ENCODE measurements at places on chromosomes 3 and 15.

- DNase-seq, result no peak
Measured at GRCh38 chr3:76028774-76029173, 243.4 kb upstream of the ZNF717 start.

DNA sequence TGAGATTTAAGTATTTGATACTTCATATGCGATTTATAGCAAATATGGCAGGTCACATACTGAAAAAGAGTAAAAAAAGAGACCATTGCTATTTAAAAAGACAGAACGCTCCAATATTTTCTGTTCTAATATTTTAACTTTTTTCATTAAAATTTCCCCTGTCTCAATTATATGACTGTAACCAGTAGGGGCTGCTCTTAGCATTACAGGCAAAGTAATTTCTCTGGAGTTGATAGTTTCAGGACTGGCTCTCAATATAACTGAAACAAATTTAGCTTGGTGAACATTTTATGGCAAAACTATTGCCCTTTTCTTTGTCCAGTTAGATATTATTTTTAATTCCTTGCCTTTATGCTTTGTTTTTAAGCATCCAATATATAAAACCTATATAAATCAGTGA, 286.3 kb upstream of the ROBO2 start:
- DNase-seq, result peak; percentile 38

DNA sequence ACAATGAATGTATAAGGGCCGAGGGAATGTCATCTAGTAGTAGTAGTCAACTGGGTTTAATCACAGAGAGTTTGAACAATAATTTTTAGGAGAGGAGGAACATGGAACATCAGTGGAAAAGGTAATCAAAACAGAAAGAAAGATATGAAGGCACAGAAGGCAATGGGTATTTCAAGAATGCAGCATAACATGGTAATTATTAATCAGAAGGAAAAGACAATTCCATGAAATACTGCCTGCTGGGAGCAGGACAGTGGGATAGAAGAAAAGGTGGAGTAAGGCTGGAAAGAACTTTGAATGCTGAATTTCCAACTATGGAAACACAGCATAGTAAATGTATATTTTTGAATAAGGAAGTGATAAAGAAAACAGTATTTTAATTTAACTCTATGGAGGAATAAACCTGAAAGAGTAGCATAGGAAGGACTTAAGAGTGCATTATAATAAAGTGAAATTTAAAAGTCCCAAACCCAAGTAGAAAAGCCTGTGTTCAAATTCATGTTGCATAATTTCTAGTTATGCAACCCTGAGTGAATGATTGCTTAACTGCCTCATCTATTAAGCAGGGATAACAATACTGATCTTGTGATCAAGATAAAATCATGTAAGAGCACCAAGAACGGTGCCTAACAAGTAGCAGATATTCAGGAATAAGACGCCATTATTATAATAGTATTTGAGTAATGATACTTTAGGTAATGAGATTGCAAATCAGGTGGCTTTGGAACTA, 357.7 kb downstream of the TBC1D5 start:
- no peak for DNase-seq

- peak; percentile 3 for DNase-seq
Measured at GRCh38 chr3:49716169-49716568, 3.3 kb downstream of the AMIGO3 start.

DNA sequence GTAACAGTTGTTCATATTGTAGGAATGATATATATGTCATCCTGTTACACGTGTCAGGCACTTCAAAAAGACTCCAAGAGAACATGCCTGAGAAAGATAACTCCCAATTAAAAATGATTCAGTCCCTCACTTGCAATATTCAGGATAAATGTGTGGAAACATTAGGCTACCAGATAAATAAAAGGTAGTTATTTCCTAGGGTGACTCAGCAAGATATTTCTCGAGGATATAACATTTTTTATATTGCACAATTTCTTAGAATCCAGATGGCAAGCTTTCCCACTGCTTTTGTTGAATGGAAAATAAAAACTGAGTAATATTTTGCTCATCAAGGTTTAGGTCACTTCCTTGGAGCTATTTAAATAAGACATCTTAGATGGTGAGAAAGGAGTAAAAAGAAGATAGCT, 181.4 kb downstream of the GAP43 start:
- DNase-seq, result no peak

GRCh38 chr3:42569593-42570142, 12.1 kb downstream of the SEC22C start:
- DNase-seq, result no peak

DNA sequence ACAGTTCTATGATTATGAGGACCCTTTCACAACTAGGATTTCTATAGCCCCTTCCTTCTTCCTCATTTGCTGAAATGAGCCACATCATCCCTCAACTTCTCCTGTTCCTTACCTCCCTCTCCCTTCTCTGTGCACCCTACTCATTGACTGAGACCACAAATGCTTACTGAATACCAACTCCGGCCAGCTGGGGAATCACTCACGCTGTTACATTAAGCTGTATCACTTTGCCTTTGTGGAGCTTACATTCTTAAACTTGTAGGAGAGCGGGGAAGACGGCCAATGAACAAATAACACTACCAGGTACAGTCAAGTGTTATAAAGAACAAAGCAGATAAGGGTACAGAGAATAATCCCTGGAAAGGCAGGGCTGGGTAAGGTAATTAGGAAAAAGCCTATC, 5.7 kb downstream of the SUCLG2 start:
- DNase-seq, result peak; percentile 35

- DNase-seq, result no peak
Measured at GRCh38 chr3:100765437-100765975, 56.2 kb downstream of the TFG start.

- no peak for DNase-seq
Measured at GRCh38 chr3:9222956-9223639, 26.3 kb downstream of the SRGAP3 start.

DNA sequence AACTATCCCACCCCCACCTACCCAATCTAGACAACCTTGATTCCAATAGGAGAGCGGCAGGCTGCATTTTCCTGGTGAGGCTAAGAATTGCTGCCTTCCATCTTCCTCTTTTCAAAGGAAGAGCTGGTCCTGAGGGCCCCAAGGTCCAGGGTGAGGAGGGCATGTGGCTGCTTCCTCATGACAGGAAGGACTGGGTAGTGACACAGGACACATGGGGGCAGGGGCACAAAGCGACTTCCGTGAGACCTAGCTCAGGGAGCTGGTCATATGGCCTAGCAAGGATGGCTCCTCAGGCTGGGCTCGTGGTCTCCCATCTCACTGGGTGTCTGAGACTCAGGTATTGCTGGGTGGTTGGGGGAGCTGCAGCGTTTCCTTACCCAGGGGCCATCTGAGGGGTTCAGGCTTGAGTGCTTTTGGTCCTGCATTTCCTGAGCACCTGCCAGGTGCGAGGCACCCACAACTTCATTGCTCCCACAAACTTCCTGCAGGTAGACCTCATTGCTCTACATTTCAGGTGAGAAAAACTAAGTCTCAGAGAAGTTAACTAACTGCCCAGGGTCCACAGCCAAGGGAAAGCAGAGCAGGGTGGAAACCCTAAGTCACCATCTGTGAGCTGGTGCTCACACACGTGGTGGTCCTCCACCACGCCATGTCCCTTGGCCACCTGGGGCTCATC, 160.0 kb upstream of the TLE3 start:
- DNase-seq, result no peak

- DNase-seq, result no peak
Measured at GRCh38 chr15:98416222-98416855, 232.0 kb upstream of the IGF1R start.

- peak; percentile 64 for DNase-seq
Measured at GRCh38 chr3:16069149-16069922, 105.1 kb upstream of the GALNT15 start.

- DNase-seq, result peak; percentile 5
Measured at GRCh38 chr3:130843441-130843840, 50.4 kb upstream of the ATP2C1 start.

- DNase-seq, result no peak
Measured at GRCh38 chr15:55638764-55639163, 50.6 kb upstream of the PYGO1 start.

DNA sequence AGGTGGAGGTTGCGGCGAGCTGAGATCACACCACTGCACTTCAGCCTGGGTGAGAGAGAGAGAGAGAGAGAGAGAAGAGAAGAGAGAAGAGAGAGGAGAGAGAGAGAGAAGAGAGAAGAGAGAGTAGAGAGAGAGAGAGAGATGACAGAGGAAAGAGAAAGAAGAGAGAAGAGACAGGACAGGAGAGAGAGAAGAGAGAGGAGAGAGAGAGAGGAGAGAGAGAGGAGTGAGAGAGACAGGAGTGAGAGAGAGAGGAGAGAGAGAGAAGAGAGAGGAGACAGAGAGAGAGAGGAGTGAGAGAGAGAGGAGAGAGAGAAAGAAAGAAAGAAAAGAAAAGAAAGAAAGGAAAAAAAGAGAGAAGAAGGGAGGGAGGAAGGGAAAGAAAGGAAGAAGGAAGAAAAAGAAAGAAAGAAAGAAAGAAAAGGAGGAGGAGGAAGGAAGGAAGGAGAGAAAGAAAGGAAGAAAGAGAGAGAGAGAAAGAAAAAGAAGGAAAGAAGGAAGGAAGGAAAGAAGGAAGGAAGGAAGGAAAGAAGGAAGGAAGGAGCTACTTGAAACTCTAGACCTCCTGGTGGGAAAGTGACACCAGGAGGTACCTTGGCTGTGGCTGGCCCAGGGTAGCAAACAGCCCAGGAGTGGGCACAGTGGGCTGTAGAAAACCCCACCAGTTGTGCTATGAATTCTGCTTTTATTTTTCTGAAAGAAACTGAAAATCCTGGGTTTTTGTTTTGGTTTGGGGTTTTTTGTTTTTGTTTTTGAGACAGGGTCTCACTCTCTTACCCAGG, 88.0 kb downstream of the CCNL1 start:
- DNase-seq, result no peak

DNA sequence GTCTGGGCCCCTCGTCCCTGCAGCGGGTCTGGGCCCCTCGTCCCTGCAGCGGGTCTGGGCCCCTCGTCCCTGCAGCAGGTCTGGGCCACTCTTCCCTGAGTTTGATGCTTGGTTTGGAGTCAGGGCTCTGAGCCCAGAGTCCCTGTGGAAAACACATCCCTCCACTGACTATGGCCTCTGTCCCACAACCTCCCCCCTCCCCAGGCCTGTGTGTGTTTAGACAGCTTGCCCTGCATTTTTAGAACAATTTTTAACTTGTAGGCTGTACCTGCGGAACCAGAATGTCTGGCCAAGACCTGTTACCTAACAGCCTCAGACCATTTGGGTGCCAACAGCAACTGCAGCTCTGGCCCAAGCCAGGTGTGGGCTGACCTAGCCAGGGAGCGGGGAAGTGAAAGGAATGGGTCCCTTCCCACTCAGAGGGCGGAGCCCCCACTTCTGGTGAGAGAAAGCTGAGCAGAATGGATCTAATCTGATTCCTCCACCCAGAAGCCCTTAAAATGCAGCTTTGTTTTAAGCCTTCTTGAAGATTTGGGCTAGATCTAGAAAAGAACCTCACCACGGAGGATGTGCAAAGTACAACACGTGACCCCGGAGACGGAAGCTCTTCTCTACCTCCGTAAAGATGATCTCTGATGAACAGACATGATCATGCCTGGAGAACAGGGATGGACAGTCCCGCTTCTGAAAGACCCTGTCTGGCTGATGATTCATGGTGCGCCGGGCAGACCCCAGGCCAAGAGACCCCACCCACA, 60.5 kb upstream of the TFRC start:
- DNase-seq, result no peak

GRCh38 chr3:141477224-141477623, 9.6 kb upstream of the RASA2 start:
- peak; percentile 45 for DNase-seq
